Adrenal gland (tissue), 19 donors: ENCODE measurements at places on chromosomes 16 and 17. TPM values are rescaled to one million over a fixed set of nuclear protein-coding genes. Genes with fewer than 3 reads are reported as not detected.
A peak's percentile ranks its signal among the peaks of the same experiment; 100 is the strongest.

SLC25A10 gene
- 21.4 TPM for total RNA-seq

DNA sequence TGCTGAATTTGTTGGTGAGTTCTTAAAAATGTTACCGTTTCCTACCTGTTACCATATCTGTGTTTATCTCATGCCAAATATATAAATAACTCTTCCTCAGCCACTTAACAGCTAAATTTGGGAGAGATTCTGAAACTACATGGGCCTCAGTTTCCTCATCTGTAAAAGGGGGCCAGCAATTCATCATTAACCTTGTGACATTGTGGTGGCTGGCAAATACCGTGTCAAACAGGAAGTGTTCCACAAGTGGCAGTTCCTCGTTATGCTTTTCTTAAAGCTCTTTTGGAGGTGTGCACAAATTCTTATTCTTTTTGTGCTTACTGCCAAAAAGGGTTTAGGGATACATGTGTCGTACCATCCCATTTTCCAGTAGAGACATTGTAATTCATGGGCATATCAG is 220.4 kb upstream of the CACNG5 start:
- DNase-seq = no peak

C16orf82 gene
- not detected for total RNA-seq

RNF40 gene
- 135 TPM for total RNA-seq

- DNase-seq = no peak
These were observed 11.0 kb downstream of the CALB2 start for GRCh38 chr16:71369494-71369893.

PRR35 gene
- total RNA-seq = not detected

GRCh38 chr17:7146115-7146514 is 31.5 kb upstream of the ASGR2 start:
- no peak for DNase-seq

GRCh38 chr16:1346422-1347285 is 5.0 kb downstream of the TSR3 start:
- DNase-seq = no peak

PDILT gene
- not detected for total RNA-seq

HOXB2 gene
- 32.5 TPM for total RNA-seq

DNA sequence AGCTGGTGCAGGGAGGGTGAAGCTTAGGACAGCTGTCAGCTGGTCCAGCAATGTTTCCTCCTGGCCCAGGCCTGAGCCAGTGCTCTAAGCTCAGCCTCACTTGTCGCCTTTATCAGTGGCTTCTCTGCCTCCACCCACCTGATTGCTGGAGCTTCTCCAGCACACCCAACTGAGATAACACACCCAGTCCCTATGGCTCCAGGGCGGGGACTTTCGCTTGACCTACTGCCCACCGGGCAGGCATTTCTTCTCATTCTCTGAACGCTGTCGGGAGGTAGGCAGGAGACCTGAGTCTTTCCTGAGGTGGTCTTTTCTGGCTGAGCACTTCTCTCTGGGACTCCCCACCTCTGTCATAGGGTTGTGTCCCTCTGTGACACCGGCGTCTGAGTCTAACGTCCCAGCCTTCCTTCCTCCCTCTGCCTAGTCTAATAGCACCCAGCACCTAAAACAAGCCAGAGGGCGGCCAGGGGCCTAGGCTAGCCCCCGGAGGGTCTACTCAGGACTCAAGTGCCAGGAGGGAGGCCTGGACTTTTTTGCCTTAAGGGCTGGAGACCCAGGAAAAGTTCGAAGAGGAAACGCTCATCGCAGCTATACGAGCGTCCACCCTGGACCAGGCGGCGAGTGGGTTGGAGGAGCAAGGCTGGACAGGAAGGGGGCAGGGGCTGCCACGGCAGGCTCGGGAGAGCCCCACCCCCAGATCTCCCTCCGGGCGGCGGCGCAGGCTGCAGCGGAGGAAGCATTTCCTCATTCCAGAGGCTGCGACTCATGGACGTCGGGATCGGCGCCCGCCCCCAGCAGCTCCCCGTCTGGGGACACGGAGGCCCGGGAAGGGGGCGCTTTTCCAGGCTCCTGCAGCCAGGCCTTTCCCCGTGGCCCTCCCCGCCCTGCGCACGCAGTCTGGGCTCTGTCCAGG is 756 bp downstream of the TAX1BP3 start:
- peak; percentile 88 for DNase-seq

- DNase-seq = peak; percentile 53
These were observed 24.6 kb upstream of the LRRC75A start for GRCh38 chr17:16516594-16517051.

GRCh38 chr16:19437280-19437679 is 19.6 kb downstream of the TMC5 start:
- DNase-seq = no peak

DNA sequence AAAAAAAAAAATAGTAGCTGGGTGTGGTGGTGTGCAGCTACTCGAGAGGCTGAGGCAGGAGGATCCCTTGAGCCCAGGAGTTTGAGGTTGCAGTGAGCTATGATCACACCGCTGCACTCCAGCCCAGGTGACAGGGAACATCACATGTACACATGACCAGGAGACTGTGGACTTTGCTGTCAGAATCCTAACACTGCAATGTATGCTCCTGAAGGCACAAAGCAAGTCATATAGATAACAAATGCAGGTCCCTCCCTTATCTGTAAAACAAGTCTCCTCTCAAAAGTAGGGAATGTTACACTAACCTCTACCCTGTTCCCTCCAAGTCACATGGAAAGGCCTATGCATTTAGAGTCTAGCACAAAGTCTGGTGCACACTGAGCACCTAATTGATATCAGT is 48.5 kb downstream of the ARHGAP17 start:
- DNase-seq = no peak

DNA sequence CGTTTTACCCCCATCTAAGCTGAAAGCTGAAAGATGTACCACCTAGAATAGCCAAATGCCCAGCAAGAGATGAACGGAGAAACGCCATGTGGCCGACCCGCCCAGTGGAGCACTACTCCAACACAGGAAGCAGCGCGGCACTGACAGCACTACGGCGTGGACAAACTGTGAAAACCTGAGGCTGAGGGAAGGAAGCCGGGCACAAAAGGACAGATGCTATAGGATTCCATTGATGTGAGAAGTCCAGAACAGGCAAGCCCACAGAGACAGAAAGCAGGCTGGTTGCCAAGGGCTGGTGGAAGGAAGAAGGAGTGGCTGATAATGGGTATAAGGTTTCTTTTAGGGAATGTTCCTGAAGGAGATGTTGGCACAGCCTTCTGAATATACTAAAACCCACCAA is 29.4 kb upstream of the SLC38A8 start:
- DNase-seq = no peak

CDRT15 gene
- not detected for total RNA-seq

DNA sequence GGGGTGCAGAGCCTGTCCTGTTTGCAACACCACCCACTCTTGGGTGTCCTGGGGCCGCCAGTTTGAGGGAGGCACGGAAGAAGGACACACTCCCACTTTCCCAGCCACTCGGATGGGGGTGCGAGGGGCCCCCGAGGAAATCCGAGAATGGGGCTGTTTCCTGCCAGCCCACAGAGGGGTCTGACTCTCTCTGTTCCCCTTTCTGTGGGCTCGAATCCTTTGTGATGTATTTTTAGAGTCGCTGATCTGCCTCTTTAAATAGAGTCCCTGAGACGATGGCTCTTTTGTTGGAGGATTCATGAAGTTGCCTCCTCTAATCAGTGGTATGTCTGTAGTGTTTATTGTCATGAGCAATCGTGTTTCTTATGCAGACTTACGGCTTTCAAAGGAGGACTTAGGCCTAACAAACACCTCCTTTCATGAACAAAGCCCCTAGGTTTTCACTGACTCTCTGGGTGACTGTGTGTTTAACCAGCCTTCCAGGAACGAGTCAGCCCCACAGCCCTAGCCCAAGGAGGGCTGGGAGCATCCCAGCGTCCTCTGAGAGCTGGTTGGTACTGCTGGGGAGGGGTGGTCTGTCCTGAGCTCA is 29.1 kb downstream of the CIBAR2 start:
- DNase-seq = no peak

- peak; percentile 26 for DNase-seq
These were observed 38.9 kb upstream of the GHDC start for GRCh38 chr17:42233156-42233555.

WSB1 gene
- total RNA-seq = 87.3 TPM

EPN3 gene
- total RNA-seq = 1.7 TPM

BRCA1 gene
- 5.7 TPM for total RNA-seq

SLC5A10 gene
- 0.16 TPM for total RNA-seq

- peak; percentile 87 for DNase-seq
These were observed 5.3 kb upstream of the HIC1 start for GRCh38 chr17:2049333-2050299.

NXN gene
- 11.0 TPM for total RNA-seq

- peak; percentile 42 for DNase-seq
These were observed 17.1 kb upstream of the NAGLU start for GRCh38 chr17:42518755-42519545.

GRCh38 chr17:1058423-1059130 is 61.6 kb downstream of the TIMM22 start:
- DNase-seq = peak; percentile 74

GRCh38 chr17:43771463-43771862 is 7.3 kb downstream of the DUSP3 start:
- no peak for DNase-seq

DNA sequence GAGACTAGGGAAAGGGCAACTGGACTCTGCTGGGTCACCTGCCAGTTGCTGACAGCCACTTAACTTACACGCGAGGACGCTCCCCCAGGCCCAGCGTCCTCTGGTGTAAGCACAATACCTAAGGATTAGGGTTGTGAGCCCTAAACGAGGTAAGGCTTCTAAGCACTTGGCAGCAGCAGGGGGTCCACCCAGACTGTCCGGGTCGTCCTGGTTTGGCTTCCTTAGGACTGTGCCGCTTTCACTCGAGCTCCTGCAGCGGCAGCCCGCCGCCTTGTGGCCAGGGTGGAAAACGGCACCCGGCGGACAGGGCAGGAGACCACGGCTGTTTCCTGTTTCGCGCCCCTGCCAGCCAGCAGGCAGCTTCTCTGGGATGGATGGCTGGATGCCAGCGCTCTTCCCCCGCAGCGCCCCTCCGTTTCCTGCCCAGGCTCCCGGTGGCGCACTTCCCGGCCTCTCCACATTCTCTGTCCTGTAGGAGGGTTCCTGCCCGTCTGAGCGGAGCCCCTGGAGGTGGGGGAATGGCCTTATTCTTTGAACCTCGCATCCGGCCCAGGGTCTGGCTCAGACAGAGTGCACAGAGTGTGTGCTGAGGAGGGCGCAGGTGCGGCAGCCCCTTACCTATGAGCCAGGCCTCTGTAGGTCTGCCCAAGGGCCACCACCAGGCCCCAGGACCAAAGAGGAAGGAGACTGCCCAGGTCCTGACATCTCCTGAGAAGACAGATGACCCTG is 47.0 kb upstream of the AMZ2 start:
- peak; percentile 74 for DNase-seq

GRCh38 chr17:75331671-75332070 is 42.4 kb upstream of the SLC25A19 start:
- DNase-seq = no peak

TMC7 gene
- total RNA-seq = not detected

FBXW10 gene
- total RNA-seq = not detected

DNA sequence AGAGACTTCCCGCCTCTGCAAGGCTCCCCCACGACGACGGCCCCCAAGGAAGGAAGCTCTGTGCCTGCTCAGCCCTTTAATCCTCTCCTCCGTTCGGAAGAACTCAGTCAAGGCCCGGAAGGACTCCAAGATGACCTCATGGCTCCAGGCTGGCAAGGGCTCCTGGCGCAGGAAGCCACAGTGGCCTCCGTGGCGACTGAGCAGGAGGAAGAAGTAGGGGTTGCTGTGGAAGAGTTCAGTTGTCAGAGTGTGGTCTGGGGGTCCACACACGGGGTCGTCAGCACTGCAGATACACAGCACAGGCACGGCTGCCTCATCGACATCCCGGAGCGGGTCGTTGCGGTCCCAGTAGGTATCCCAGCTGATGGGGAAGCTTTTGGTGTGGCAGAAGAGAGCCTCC is 4.2 kb downstream of the ABHD15 start:
- DNase-seq = no peak

- no peak for DNase-seq
These were observed 356.7 kb downstream of the SOX9 start for GRCh38 chr17:72477491-72477890.

MEIOC gene
- total RNA-seq = not detected

DNA sequence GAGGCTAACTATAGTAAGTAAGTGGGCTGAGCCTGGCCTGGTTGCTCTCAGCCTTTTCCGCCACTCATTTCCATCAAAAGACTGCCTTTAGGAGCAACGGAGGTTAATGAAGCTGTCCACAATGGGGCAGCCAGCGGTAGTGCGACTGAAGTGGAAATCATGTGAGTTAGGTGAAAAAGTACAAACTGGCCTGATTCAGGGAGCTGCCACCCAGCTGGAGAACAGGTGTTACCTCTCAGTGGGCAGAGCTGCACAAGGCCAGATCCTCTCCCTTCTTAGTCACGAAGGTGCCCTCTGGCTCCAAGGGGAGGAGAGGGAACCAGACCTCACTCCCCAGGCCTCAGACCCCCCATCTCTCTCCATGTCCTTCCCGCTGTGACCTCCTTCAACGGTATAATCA is 34.4 kb upstream of the CDRT4 start:
- DNase-seq = no peak

DNA sequence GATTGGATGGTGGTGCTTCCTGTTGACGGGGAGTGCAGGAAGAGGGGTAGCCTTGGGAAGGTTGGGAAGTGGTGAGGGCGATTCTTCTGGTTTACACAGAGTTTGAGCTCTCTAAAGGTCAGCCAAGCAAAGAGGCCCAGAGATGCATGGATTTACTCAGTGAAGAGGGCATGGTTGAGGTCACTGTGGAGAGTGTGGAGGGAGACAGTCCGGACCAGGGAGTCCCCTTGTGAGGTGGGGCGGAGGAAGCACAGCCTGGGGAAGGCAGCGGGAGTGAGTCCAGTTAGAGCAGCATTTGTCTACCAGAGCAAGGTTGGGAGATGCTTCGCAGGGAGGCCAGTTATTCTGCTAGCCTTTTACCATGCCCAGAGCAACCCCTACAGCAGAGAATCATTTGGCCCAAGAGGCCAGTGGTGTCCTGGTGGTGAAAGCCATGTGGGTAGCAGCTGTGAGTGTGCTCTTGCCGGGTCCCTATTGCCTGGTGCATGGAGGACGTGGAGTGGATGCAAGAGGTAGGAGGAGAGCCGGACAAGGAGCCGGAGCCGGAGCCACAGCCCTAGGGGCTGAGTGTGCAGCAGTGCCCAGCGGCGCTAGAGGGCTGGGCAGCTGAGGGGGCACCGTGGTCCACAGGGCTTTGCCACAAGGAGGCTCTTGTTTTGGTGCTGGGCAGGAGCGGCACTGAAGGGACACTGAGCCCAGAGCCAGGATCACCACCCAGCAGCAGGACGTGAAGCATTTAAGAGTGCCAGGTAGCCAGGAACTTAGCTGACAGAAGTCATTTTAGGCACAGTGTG is 27.7 kb downstream of the PRMT7 start:
- DNase-seq = no peak

GRCh38 chr16:8776129-8776584 is 21.3 kb downstream of the TMEM186 start:
- no peak for DNase-seq

- DNase-seq = peak; percentile 84
These were observed 774 bp upstream of the MAF start for GRCh38 chr16:79601092-79601930.

GRCh38 chr17:62807812-62808575 is at the start of gene MARCHF10:
MARCHF10 (minus strand) TSS chr17:62808314; CDS start chr17:62801735, 6,579 bp downstream.
- DNase-seq = no peak

DNA sequence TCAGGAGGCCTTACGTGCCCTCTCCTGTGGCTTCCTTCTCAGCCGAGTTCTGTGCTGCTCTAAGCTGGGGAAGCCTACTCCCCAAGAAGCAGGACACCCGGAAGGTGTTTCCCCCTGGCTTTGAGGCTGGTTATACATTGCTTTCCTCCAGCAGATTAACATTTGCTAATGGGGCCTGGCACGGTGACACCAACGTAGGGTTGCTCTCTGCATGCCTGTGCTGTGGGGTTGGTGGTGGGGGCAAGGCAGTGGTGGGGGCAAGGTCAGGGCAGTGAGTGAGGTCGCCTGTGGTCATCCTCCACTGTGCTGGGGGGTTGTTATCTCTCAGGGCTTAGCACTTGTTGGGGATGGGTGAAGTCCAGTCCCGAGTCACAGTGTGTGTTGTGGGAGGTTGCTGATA is 4.2 kb downstream of the USP6 start:
- DNase-seq = no peak
